H4 (cell line): ENCODE measurements at places on chromosomes 6 and 20. TPM values are rescaled to one million over a fixed set of nuclear protein-coding genes. Genes with fewer than 3 reads are reported as not detected.

The NKX2-4 gene
- total RNA-seq = 1.1 and 1.8 TPM in 2 replicates

DNA sequence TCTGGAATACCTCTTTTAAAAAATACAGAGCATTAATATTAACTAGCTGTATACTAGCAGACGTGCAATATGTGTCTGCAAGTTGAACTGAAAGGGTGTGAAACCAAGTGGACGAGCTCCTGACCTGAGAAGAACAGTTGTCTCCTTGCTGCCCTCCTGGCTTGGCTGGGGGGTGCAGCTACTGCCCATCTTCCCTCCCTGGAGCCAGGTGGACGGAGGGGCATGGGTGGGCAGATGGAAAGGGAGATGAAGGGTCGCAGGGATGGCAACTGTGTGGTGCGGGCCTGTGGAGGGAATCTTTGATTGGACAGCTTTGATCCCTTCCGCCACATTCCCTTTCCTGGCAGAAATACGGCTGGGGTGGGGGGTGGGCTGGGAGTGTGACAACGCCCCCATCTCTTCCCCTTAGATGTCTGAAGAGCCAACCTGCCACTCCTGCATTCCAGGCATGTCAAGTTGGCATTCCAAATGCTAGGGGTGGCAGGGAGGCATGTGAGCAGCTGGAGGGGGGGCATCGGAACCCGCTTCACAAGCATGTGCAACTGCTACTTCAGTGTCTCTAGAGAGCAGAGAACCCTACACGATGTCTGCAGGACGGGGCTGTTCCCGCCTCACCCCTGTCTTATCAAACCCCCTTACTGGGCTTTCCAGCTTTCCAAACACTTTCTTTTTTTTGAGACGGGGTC lies 37.3 kb downstream of the SRSF3 start:
- no peak for DNase-seq

DNA sequence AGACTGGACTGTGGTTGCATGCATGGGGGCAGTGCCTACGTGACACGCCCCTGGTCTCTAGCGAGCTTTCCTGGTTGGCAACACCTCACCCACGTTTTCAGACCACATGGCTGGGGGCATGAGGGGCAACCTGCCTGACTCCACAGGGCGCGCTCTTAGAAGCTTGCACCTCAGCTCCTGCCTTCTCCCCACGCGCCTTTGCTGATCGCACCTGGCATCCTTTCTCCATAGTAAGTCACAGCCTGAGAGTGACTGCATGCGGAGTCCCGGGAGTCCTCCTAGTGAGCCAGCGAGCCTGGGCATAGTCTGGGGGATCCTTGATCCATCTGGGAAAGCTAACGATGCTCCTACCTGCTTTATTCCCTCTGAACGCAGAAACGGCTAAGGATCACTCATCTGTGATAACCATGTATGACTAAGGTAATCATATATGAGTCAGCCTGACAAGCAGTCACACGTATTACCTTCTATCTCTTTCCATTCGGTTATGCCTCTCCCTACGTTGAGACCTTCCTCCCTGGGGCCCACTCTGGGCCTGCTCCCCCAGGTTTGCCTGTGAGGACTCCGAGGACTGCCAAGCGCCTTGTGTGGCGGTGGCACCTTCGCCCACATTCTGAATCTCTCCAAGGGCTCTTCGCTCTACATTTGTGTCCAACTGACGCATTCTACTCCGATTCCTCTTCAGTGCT lies 4.5 kb downstream of the TCFL5 start:
- DNase-seq = no peak

DNA sequence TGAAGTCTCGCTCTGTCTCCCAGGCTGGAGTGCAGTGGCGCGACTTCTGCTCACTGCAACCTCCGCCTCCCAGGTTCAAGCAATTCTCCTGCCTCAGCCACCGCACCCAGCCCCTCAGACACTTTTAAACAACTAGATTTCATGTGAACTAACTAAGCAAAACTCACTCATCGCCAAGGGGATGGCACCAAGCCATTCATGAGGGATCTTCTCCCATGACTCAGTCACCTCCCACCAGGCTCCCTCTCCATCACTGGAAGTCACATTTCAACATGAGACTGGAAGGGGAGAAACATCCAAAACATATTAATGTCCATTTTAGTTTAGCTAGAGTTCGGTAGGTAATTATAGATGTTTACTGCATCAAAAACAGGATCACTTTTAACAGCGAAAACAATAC lies 95.9 kb upstream of the PRL start:
- no peak for DNase-seq

GRCh38 chr6:53330137-53330536 lies 18.6 kb downstream of the ELOVL5 start:
- no peak for DNase-seq

The FAM209A gene
- not detected in 2 replicates for total RNA-seq

GRCh38 chr6:158757753-158758090 lies 61.4 kb downstream of the EZR start:
- DNase-seq = no peak
